ENCODE measurements at places on chromosomes 2 and 18. TPM values are rescaled to one million over a fixed set of nuclear protein-coding genes. Genes with fewer than 3 reads are reported as not detected.
A peak's percentile ranks its signal among the peaks of the same experiment; 100 is the strongest.

DNA sequence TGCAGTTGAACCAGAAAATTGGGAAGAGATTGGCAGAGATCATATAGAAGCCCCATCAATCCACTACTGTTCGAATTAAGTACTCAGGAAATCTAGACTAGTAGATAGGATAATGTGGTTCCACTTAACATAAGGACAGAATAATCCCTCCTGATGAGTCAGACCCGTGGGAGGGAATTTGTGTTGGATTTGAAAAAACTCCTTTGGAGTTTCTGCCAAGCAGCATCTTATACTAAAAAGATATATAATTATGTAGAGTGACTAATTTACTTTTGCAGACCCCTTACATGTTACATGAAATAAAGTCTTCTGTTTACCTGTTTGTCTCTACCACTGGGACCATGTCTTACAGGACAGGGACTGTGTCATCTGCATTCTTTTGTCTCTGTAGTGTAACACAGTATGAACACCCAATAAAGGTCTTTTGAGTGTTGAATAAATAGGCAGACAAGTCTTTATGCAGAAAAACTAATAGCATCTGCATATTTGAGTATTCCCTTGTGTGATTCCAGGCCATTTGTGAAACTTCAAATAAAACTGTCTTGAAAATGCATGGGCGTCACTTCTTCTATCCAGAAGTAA lies 122.6 kb upstream of the DNAJC10 start:
- DNase-seq: no peak

- no peak for DNase-seq
Observed at GRCh38 chr2:132691556-132691955, 21.6 kb upstream of the LYPD1 start.

DNA sequence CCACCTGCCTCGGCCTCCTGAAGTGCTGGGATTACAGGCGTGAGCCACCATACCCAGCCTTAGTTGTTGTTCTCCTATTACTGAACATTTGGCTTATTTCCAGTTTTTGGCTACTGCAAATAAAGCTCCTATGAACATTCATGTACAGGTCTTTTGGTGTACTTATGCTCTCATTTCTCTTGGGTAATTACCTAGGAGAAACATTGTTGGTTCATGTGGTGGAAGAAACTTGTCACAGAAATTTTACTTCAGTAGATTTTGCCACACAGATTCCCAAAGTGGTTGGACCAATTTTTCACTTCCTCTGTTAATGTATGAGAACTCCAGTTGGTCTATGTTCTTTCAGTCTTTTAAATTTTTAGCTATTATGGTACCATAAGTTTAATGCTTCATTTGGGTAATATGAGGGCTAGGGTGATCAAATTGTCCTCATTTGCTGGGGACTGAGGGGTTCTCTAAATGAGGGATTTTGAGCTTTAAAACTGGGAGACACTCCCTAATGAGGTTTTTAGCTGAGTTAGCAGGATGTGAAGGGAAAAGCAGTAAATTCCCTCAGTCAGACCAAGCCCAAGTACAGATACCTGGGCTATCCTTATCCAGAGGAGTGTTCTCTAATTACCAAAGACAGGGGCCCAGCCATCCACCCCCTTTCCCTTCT lies 33.9 kb downstream of the MTA3 start:
- no peak for DNase-seq

DNA sequence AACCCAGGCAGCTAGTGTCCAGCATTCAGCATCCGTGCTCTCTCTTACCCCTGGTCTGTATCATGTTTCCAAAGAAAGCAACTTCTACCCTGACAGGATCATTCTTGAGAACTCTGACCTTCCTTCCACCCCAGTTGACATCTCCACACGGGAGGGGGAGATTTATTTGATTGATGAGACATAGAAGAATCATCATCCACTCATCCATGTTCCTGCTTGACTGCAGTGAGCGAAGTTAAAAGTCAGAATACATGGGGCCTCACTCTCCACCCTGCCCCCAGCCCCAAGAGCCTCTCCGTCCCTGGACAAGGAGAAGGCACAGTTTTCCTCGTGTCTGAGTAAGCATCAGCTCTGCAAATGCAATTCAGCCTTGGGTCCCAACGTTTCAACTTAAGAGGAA lies 356.0 kb upstream of the TNP1 start:
- DNase-seq: no peak

- DNase-seq: no peak
Observed at GRCh38 chr2:24722141-24722790, 70.9 kb downstream of the PTRHD1 start.

The EVX2 gene
- not detected for total RNA-seq

GRCh38 chr2:15449556-15450236 lies 111.4 kb downstream of the NBAS start:
- no peak for DNase-seq

DNA sequence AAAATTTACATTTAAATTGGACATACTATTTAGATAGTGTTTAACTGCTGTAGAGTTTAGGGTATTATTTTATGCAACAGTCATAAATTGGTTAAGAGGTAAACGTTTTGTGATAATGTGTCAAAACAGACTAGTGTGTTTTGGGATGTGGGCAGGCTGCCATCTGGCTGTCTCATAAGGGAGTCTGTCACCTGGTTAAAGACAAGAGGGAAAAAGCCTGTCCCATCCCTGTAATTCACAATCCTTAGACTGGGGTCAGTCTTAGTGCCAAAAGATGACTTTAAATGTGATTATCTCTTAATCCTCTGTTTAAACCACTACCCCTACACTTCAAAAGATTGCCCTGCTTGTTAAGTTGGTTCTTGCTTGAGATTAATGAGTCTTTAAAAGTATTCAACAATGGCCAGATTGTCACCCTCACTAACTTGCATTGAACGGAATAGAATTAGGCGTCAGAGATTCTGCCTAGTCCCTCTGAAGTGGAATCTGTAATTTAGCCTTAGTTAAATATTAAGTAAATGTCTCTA lies 59.2 kb downstream of the SGPP2 start:
- no peak for DNase-seq

The FNDC4 gene
- total RNA-seq: 2.9 TPM

GRCh38 chr2:136025057-136025973 lies 39.9 kb upstream of the DARS1 start:
- DNase-seq: peak; percentile 88

The MBP gene
- total RNA-seq: 34.9 TPM
